NCI-H2227 treated with DMSO at 0.1 percent for 48 hours (cell line): ENCODE measurements at places on chromosomes 7 and 10.

GRCh38 chr7:27262121-27262520 lies 19.5 kb downstream of the EVX1 start:
- no peak for DNase-seq

DNA sequence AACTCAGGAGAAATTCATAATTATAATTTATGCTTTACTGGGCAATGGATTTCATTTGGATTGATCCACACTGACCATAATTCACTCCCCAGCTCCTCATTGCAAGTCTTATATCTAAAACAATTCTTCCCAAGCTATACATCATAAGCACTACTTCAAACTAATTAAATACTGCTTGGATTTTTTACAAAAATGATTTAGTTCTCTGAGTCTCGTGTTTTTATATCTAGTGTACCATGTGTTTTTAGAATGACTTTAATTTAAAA lies 443.8 kb downstream of the GPAM start:
- DNase-seq = no peak

- DNase-seq = no peak
These were observed 17.8 kb upstream of the CPXM2 start for GRCh38 chr10:123909426-123909825.

GRCh38 chr7:118286131-118286530 lies 61.6 kb downstream of the ANKRD7 start:
- DNase-seq = no peak

GRCh38 chr7:75854233-75854632 lies 24.6 kb upstream of the RHBDD2 start:
- no peak for DNase-seq

DNA sequence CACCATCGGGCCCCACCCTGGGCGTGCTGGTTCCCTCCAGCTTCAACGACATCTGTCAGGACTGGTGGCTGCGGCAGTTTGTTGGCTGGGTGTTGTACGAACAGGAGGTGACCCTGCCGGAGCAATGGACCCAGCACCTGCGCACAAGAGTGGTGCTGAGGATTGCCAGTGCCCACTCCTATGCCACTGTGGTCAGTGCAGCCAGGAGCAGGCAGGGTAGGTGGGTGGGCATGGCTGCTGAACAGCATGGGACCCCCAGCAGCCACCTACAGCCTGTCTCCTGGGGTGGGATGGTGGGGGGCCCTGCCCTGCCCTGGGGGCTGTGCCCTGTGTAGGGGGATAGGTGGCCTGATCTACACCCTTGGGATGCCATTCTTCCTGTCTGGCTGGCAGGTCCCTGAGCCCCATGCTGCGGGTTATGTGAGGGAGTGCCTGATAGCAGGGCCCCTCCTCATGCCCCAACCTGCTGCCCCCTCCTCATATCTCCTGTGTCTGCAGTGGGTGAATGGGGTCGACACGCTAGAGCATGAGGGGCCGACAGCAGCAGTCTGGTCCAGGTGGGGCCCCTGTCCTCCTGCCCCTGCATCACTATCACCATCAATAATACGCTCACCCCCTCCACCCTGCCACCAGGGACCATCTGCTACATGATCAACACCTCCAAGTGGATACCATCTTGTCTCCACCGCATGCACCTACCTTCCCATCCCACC lies 56.9 kb downstream of the ZNF727 start:
- no peak for DNase-seq

- DNase-seq = no peak
These were observed 116.9 kb downstream of the EVX1 start for GRCh38 chr7:27359181-27360125.

- no peak for DNase-seq
These were observed 15.9 kb downstream of the ITPRIP start for GRCh38 chr10:104322416-104322782.

DNA sequence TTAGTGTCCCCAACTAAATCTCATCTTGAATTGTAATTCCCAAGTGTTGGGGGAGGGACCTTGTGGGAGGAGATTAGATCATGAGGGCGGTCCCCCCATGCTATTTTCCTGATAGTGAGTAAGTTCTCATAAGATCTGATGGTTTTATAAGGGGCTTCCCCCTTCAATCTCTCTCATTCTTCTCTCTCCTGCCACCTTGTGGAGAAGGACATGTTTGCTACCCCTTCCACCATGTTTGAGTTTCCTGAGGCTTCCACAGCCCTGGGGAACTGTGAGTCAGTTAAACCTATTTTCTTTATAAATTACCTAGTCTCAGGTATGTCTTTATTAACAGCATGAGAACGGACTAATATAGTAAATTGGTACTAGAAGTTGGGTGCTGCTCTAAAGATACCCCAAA lies 365.6 kb downstream of the ANKRD7 start:
- DNase-seq = no peak

GRCh38 chr10:47388879-47389278 lies 4.8 kb upstream of the ZNF488 start:
- no peak for DNase-seq

DNA sequence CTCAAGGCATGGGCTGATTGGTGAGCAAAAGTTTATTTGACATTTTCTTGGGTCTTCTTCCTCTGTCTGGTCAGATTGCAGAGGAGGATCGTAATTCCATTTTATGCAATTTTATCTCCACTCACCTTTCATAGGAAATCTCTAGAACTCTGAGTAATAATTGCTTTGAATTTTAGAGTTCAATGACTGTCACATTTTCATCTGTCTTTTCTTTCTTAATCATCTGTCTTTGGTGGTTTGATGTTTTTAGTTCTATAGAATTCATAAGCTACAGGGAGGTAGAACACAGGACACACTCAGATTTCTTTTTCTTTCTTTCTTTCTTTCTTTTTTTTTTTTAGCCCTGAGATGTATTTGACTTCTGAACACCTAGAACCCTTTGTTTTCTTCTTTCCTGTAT lies 11.6 kb downstream of the GATA3 start:
- DNase-seq = no peak

- DNase-seq = no peak
These were observed 9.2 kb upstream of the ZNF22 start for GRCh38 chr10:44991571-44991970.

DNA sequence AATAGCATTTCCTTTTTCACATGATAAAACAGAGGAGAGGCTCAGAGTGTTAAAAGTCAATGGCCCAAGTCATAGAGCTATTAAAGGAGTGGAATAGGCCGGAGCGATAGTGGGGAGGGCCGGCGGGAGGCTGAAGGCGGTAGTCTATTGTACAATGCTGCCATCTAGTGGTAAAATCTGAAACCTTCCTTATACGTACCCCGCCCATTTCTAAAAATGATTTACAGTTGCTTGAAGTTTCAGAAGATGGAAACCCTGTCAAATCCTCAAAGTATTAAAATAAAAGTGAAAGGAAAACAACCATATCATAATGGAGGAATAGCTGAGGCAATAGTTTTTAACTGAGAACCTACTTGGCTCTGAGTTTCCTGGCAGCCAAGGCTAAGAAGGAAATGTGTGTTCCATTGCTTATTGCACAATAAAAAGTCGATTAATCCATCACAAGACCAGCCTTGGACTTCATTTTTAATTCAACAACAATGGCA lies 209.1 kb downstream of the CCSER2 start:
- DNase-seq = peak; percentile 62

GRCh38 chr7:51647486-51647885 lies 330.9 kb upstream of the COBL start:
- DNase-seq = no peak

- DNase-seq = no peak
These were observed 57.4 kb downstream of the SPOCK2 start for GRCh38 chr10:72030762-72031543.

GRCh38 chr7:158008267-158008666 lies 579.4 kb downstream of the PTPRN2 start:
- no peak for DNase-seq

DNA sequence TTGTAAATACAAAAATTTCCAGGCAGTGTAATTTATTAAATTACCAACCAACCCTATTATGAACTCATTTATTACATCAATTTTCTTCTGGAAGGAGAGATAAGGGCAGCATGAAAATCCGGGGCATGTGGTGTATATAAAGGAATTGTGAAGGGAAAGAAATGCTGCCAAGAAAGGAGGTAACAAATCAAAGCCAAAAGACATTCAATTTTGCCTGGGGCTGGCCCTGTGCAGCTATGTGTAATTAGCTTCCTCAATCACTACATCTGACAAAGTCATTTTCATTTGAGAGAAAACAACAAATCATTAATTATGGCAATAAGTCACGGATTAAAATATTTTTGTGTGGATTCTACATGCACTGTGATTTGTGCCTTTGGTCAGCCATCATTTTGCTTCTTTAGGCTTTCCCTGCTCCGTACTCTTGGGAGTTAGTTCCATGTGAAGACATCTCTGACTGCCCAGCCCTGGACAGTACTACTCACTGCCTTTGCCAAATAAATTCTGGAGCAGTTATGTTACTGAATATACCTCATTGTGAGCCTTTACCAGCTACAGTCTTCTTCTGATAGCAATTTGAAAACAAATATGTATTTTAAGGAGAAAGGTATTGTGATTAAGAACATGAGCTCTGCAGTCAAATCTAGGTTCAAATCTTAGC lies 191.7 kb downstream of the RELN start:
- DNase-seq = no peak

DNA sequence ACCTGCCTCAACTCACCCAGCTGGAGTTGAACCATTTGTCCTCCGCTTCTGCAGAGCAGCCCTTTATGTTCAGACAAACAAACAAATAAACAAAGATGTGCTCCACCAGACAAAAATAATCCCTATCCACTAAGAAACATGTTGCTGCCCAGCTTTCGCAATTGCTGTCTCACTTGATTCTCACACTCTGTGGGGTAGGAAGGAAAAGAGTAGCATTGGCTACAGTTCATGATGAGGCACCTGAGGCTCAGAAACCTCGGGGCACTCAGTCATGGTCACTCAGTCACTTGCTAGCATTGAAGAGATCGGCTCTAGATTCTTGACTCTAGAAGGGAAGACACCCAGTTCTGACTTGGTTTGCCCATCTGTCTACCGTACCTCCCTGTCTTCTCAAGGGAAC lies 88.0 kb upstream of the ZMIZ1 start:
- no peak for DNase-seq

DNA sequence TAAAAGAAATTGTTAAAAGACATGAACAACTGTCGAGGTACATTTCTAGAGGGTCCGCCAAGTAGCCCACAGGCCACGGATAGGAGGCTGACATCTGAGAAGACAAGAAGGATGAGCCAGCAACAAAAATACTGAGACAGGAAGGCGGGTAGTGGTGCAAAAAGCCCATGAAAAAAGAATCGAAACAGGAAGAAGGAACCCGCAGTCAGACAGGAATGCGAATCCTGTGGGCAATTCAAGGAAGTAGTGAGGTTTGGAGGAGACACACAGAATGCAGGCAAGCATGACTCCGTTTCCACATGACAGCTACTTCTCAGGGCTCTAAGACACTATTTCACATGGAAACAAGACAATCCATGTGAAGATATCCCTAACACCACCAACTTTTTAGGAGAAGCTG lies 125.2 kb downstream of the DOCK4 start:
- DNase-seq = no peak

DNA sequence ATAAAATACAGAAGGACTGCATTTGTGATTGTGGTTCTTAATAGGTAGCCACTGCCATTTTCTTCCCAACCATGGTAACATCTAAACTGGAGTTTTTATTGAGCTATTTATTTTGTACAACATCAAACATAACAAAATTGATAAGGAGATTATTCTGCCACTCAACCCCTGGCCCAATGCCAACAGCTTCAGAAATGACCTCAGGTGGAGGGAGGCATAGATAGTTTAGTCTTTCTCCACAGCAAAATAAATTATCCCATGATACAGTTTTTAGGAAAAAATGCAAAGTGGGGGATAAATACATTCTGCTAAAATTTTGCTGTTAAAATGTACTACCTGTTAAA lies 57.6 kb downstream of the LRRTM3 start:
- DNase-seq = peak; percentile 30

GRCh38 chr7:70500261-70500660 lies 631.7 kb upstream of the GALNT17 start:
- no peak for DNase-seq

DNA sequence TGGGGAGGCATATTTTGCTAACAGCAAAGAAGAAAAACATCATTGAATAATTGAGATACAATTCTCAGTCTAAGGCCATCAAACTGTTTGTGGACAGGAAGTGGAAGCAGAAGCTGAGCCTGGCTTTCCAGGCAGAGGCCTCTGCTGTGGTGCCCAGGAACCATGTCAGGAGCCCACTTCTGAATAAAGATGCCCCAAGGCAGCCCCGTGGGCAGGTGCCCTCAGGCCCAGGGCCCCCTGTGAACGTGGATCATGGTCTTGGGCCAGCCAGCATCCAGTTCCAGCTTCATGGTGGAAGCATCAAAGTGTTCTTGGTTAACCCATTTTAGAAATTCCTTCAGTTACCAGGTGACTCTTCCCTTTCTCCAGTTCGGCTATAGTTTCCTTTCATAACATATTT lies 346.8 kb downstream of the PTPRN2 start:
- no peak for DNase-seq

DNA sequence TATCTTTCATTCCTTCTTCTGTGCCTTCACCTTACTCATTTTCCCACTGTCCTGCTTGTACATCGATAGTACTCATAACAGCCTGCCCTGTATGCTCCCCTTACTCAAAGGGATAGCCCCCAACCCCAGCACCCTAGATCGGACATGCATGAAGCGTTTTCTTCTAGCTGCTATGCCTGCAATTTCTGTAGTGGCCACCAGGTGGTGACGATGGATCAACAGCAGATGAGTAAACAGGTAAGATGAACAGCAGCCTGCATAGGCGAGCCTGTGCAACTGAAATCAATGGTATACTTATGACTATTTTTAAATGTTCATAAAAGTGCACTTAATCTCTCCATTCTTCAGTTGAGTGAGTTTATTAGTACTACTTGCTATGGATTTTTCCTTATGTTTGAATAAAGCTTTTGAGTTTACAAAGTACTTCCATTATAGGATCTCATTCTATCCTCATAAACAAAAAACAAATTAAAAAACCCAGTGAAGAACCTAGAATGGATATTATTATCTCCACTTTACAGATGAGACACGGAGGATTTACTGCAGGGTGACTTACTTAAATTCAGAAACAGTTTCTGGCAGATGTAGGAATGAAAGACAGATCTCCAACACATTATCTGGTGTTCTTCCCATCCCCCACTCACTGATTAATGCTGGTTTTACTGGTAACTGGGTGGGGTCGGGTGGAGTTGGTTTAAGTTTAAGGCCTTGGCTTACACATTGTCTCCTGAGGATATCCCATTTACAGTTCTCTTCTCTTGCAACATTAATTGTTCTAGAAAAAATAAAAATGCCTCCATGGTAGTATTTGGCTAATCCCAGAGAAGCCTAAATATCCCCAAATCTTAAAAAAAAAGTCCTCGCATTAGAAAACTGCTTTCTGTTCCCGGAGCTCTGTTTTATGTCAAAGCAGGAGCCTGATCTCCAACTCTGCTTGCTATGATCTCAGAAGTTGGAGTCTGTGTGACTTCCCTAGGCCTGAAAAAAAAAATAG lies 222.1 kb downstream of the GLI3 start:
- no peak for DNase-seq
